ENCODE measurements at places on chromosomes 2 and 18.
A peak's percentile ranks its signal among the peaks of the same experiment; 100 is the strongest.

GRCh38 chr18:79796016-79796415, 1.7 kb upstream of the KCNG2 start:
- DNase-seq, result no peak

DNA sequence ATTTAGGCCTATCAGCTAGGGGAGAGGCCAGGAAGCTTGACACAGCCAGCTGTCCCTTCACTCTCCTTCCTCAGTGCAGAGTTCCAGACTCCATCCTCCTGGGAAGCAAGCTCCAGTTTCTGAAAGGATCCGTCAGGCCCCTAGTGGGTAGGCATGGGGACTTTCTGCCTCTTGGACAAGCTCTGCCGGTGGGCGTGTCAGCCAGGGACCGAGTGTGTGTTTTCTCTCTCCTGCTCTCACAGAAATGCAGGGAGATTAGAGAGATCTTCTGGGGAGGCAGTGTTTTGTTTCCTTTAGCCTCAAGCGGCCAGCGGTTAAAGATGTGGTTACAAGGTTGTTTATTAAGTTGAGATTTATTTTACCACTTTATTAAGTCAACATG, 29.9 kb upstream of the OTOS start:
- no peak for DNase-seq

DNA sequence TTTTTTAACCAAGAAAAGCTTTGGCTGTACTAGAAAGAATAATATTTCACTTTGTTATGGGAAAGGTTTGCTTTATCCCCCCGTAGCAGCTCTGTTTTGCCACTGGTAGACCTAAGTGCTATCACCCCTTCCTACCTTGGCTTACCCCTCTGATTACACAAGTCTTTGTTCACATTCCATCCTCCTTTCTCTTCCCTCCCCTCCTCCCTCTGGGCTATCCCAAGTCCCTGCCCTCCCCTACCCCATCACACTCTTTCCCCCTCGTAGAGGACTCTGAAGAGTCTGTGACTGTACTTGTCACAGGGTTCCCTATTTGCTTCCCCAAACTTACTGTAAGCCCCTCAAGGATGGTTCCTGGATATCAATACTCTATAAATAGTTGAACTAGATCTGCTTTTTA, 152.9 kb upstream of the NOSTRIN start:
- DNase-seq, result no peak

- peak; percentile 96 for DNase-seq
Measured at GRCh38 chr2:37625156-37625555, 46.3 kb downstream of the CDC42EP3 start.

- DNase-seq, result no peak
Measured at GRCh38 chr2:153477636-153478288, 800 bp downstream of the RPRM start.

- no peak for DNase-seq
Measured at GRCh38 chr2:186949726-186950256, 100.8 kb upstream of the ZSWIM2 start.

DNA sequence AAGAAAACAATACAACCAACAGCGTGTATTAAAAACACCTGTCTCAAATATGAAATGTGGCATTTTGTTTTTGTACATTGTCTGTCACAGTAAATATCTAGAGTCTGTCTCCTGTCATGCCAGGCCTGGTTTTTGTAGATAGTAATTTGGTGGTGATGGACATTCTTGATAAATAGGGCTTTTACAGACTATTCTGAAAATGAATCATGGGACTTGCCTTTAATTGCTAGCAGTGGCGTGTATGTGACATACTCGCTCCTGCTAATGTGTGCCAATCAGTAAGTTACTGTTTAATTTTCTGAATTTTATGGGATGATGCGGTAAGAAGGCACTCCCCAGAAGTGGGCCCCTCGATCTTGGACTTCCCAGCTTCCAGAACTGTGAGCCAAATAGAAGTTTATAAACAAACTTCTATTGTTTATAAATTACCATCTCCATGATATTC, 83.7 kb downstream of the TANC1 start:
- DNase-seq, result no peak

DNA sequence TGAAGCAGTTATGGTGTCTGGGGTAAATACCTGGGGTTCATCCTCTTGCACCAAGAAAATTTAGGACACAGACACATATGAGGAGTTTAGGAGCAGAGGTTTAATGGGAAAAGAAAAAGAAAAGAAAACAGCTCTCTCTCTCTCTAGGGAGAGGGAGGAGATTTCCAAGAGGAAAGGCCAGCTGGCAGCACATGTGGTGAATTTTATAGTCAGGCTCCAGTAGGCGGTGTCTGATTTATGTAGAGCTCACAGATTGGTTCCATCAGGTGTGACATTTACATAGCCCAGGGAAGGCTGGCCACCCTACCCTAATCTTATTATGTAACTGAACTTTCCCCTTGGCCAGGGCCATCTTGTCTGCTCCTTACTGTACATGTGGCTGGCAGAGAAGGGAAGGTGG, 297.5 kb upstream of the RGPD4 start:
- peak; percentile 10 for DNase-seq

GRCh38 chr2:240620859-240621258, 4.4 kb upstream of the GPR35 start:
- DNase-seq, result no peak

DNA sequence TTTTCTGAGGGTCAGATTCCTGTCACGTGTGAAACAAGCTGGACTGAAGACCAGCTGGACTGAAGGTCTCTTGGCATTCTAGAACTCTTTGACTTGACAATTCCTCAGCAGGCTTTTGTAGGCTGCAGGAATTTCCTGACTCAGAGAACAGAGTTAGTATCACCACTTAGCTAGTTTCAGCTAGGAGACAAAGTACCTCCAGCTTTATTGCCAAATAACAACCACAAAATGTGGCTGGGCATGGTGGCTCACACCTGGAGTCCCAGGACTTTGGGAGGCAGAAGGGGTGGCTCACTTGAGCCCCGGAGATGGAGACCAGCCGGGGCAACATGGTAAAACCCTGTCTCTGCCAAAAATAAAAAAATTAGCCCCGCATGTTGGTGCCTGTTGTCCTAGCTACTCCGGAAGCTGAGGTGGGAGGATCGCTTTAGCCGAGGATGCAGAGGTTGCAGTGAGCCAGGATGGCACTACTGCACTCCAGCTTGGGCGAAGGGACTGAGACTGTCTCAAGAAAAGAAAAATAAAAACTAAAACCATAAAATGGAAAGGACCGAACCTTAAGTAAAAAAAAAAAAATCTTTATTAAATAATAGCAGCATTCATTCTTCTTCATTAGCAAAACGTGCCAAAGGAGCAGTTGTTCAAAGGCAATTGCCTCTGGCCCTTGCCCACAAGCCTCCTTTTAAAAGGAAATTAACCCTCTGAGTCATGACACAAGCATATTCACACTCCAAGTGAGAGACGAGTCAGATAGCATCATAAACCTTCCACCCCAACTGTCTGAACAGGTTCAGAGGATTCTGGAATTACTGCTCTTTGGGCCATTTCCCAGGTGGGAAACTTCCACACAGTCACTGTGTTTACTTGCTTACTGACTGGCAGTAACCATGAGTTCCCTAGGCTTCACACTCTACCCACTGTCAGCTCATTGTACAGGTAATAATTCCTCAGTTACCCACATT, 88.9 kb downstream of the MYL12B start:
- no peak for DNase-seq

DNA sequence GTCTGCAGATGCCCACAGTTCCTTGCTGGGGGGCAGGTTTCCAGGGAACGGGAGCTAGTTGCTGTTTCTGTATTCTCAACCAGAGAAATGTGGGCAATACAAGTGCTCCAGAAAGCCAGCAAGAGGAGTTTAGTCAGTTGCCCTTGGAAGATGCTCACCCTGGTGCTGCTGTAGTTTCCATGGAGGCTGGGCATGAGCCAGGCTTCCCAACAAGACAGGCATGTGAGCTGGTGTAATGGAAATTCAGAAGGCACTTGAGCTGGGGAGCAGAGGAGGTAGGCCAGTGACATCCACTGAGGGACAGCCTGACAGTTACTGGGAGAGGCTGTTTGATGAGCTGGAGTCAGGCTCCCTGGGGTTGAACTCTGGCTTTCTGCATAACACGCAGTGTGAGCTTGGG, 7.7 kb downstream of the HK2 start:
- no peak for DNase-seq

GRCh38 chr18:26700201-26700600, 151.8 kb upstream of the KCTD1 start:
- no peak for DNase-seq

DNA sequence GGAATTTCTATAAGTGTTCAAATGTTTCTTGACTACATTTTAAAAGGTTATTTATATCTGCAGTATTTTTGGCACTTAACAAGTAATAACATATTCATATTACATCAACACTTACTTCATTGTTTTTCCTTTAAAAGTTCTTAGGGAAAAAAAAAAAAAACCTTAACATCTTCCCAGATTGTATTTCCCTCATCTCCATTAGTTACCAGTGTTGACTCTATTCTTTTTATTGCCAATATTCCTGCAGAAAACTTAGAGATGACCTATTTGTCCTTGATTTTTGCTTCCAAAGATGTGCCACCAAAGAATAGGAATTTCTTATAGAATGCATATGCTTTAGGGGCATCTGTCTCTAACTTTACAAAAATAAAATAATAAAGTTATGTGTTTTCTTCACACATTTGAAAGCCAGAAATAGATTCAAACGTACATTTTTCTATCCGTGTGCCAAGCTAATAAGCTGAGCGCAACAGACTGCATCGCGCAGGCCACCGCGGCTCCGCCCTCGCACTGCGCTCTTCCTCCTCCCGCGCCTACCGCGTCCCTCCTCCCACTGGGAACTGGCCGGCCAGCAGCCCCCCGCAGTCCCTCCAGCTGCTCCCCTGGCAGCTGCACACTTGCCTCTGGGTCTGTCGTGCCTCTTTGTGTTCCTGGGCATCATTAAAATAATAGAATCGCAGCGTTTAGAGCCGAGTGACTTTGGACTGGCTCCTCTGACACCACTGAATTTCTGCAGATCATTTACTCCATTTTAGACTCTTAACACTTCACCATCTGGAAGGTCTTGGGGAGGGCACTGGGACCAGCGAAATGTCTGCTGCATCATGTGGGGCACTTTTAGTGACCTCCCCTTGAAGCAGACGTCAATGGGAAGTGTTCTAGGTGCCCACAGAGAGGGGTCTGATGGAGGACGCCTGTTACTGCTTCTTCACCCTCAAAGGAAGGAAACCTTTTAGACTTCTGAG, 21.2 kb upstream of the NAB1 start:
- DNase-seq, result no peak

DNA sequence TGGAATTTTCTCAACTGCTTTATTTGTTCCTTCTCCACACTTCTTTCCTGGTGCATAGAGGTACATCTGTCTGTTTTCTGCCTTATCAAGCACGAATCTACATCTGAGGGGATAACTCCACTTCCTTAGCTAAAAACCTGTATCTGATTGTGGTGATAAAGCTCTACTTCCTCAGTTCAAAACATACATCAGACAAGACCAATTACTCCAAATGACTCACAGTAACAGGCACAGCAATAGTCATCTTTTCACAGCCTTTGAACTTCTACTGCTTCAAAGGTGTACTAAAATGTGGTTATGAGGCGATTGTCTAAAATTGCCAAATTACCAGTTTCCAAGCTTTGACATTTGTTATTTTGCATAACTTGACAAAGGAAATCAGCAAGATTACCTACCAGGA, 803.6 kb upstream of the ZEB2 start:
- DNase-seq, result peak; percentile 31

GRCh38 chr18:21183670-21184069, 58.4 kb upstream of the GREB1L start:
- peak; percentile 4 for DNase-seq

DNA sequence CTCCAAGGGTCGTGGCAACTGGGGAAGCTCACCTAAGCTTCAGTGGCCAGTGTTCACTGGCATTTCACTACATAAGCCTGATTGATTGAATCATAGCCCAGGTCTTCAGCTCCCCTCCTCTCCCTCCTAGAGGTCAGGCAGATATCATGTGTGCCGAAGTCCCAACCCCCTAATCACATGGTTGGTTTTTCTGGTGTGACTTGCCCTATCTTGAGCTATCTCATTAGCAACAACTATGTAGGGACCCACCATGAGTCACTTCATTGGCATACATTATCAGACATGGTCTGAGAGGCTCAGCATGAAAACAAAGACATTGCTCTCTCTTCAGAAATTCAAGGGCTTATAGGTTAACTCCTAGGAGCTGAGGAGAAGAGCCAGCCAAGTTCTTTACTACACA, 76.8 kb downstream of the LYPD1 start:
- peak; percentile 20 for DNase-seq

- peak; percentile 17 for DNase-seq
Measured at GRCh38 chr2:73952499-73953446, 26.1 kb downstream of the DGUOK start.

GRCh38 chr18:63881851-63882250, 5.7 kb upstream of the SERPINB2 start:
- peak; percentile 25 for DNase-seq
